NCI-H1436 treated with DMSO at 0.1 percent for 48 hours (cell line): ENCODE measurements at places on chromosomes 1 and 21.

GRCh38 chr1:206133751-206134415 is 16.7 kb upstream of the AVPR1B start:
- no peak for DNase-seq

DNA sequence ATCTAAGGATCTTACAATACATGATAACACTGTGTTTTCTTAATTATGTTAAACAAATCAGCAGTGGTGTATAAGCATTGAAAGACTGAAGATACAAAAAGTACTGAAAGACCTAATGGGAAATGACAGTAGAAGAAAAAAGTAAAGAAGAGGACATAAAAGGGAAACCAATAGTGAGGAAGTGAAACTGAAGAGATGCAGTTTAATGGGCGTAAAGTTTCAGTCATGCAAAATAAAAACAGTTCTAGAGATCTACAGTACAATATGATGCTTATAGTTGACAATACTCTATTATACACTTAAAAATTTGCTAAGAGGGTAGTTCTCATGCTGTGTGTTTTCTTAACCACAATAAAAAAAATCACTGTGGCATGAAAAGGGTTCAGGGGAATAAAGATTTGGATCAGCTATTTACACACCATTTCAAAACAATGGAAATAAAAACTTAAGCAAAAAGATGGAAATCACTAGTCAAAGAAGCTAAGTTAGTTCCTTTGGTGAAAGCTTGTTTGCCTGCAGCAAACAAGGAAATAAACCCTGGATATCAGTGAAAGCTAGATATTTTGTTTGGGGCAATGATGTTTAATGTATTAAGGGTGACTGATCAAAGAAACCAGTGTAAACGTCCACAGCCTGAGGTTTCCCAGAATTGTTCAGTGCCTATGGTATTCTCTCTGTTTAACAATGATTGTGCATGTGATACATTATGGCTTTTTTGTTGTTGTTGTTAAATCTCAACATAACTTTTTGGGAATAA is 1160.8 kb upstream of the ADGRL2 start:
- DNase-seq: no peak

DNA sequence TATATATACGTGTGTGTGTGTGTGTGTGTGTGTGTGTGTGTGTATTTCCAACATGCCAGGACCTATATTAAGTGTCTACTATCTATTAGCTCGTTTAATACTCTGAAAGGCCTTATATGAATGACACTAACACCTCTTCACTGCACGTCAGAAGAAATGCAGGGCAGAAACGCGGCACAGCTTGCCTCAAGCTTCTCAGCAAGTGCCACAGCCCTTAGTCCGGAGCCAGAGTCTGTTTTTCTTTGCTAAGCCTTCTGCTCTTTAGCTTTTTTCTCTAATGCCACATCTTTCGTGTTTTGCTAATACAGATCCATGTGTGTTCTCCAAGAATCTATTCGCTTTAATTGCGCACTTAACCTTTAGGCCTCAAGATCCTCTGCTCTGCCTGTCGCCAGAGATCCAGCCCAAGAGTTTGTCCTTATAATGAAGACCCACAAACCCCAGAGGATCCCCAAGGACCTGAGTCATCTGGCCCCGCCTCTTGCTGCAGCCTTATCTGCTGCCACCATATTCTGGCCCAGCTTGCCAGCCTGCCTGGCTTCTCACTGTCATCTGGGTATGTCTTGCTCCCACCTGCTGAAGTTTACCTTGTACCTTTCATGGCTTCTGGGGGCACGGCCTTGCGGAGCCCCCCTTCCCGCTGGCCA is 2.0 kb upstream of the TRIM58 start:
- DNase-seq: no peak

DNA sequence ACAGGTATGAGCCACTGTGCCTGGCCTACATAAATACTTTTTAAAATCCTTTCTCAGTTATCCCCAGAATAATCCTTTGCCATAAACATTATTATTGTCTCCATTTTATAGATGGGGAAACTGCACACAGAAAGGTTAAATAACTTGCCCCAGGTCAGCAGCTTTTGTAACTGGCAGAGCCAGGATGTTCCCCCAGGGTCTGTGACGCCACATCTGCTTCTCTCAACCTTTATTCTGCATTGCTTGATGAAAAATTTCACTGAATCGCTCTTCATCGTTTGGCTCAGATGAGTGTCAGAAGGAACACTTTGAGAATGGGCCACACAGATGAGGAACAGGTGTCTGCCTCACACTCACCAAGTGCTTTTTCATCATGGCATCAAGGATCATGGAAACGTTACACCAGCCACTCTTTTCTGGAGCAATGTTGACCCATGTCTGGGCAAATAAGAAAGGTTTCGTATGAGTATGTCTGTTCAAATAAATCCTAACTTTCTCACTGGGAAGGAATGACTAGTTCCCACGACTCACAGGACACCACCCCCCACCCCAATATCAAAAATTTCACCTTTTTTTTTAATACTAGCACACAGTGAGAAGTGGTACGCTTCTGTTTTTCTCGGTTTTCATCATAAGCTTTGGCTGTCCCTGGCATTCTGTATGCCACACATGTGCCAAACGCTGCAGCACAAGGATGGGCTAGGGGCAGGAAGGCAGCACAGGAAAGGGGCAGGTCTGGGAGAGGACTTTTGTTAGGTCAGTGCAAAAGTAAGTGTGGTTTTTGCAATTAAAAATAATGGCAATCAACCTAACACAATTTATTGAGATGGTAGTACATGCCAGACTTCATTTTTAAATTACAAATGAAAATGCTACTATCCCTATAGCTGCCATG is 9.0 kb upstream of the PTGFRN start:
- no peak for DNase-seq

DNA sequence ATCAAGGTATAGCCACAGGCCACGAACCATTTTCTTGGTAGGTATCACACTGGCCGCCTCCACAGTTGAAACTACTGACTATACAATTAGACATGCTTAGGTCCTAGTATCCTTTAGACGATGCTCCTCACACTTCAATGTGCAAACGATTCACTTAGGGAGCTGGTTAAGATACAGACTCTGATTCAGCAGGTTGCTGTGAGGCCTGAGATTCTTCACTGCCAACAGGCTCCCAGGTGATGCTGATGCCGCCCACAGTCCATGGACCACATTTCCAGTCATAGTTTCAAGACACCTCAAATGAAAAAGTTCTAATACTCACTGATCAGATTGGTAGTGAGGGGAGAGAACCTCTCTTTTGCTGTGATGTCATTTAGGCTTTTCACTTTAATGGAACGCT is 6.8 kb downstream of the ATP5PO start:
- no peak for DNase-seq

- no peak for DNase-seq
These were observed 75.9 kb downstream of the NOS1AP start for GRCh38 chr1:162145280-162145965.

DNA sequence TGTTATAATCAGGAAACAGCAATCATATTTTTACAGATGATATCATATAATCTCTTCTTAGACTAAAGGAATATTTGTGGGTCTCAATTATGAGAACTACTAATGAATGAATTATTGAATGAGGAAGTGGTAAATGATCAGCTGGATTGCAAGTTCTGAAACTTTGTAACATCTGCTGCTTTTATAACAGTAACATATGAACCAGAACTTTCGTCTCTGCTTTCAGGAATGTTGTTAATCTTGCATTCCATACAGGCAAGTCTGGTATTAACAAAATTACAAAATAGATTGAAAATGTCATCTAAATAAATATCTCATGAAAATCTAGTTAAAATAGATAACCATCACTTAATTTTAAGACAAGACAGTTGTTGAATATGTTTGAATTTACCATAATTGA is 110.5 kb upstream of the COL11A1 start:
- no peak for DNase-seq

- no peak for DNase-seq
These were observed 13.8 kb downstream of the RGS5 start for GRCh38 chr1:163188947-163189346.

DNA sequence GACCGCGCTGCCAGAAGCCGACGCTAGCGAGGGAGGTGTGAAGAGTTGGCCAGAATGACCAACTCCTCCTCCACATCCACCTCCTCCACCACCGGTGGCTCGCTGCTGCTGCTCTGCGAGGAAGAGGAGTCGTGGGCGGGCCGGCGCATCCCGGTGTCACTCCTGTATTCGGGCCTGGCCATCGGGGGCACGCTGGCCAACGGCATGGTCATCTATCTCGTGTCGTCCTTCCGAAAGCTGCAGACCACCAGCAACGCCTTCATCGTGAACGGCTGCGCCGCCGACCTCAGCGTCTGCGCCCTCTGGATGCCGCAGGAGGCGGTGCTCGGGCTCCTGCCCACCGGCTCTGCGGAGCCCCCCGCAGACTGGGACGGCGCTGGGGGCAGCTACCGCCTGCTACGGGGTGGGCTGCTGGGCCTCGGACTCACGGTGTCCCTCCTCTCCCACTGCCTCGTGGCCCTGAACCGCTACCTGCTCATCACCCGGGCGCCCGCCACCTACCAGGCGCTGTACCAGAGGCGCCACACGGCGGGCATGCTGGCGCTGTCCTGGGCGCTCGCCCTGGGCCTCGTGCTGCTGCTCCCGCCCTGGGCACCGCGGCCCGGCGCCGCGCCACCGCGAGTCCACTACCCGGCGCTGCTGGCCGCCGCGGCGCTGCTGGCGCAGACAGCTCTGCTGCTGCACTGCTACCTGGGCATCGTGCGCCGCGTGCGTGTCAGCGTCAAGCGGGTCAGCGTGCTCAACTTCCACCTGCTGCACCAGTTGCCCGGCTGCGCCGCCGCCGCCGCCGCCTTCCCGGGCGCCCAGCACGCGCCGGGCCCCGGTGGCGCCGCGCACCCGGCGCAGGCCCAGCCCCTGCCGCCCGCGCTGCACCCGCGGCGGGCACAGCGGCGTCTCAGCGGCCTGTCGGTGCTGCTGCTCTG is 1.2 kb downstream of the GPR88 start:
- DNase-seq: no peak

DNA sequence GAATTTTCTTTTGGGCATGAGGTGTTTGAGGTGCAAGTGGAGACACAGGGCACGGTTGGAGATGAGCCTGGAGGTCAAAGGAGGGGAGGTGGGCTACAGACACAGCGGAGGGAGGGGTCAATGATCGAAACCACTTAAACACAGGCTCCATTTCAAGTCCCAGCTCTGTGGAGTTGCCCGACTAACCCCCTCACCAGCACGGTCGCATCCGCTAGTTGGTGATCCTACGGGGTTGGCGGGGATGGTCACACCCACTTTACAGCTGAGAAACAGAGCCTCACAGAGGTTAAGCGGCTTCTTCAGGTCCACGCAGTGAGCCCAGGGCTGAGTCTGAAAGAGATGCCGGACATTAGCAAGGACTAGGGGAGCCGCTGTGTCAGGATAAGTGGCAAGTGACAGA is 60.1 kb upstream of the RUNX3 start:
- no peak for DNase-seq

DNA sequence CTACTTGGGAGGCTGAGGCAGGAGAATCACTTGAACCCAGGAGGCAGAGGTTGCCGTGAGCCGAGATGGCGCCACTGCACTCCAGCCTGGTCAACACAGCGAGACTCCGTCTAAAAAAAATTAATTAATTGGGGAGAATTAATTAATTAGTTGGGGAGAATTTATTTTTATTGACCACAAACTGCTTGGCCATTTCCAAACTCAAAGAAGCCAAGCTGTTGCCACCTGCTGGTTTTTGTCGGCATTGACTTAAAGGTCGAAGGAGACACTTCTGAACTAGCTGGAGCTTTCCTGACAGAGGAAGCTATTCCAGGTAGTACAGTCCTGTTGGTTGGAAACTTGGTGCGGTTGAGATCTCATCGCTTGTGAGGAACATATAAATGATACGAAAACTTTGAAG is 13.1 kb downstream of the MAP1LC3C start:
- DNase-seq: no peak

DNA sequence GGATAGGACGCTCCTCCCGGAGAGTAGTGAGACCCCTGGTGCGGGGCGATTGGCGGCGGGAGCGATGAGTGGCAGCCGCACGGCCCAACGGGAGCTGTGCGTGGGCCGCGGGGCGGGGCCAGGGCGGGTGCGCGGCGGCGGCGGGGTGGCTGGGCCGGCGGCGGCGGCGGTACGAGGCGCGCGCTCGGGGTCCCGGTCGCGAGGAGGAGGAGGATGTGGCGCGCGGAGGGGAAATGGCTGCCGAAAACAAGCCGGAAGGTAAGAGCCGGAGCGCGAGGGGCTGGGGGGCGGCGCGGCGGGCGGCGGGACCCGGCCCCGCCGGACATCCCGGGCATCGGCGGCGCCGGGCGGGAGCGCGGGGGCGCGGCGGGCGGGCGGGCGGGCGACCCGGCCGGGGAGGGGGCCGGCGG is at the start of gene CAMTA1:
Gene CAMTA1, plus strand, starts transcription at position 137 of the 410 bp plus-strand sequence. Its CDS starts 77 bp downstream, at position 214.
- no peak for DNase-seq

GRCh38 chr21:37916310-37917051 is at the start of gene KCNJ6:
TSS of gene KCNJ6 (minus strand) at chr21:37916457. CDS start at chr21:37840682, 75,775 bp downstream.
- no peak for DNase-seq

GRCh38 chr1:172733815-172734214 is 74.9 kb downstream of the FASLG start:
- no peak for DNase-seq

GRCh38 chr1:209405183-209405814 is 178.2 kb upstream of the CAMK1G start:
- DNase-seq: no peak

GRCh38 chr1:35481229-35481628 is 76.0 kb downstream of the KIAA0319L start:
- no peak for DNase-seq

- no peak for DNase-seq
These were observed 47.4 kb downstream of the PTPRC start for GRCh38 chr1:198686069-198686728.

- DNase-seq: no peak
These were observed 15.3 kb upstream of the FHAD1 start for GRCh38 chr1:15231714-15232201.

DNA sequence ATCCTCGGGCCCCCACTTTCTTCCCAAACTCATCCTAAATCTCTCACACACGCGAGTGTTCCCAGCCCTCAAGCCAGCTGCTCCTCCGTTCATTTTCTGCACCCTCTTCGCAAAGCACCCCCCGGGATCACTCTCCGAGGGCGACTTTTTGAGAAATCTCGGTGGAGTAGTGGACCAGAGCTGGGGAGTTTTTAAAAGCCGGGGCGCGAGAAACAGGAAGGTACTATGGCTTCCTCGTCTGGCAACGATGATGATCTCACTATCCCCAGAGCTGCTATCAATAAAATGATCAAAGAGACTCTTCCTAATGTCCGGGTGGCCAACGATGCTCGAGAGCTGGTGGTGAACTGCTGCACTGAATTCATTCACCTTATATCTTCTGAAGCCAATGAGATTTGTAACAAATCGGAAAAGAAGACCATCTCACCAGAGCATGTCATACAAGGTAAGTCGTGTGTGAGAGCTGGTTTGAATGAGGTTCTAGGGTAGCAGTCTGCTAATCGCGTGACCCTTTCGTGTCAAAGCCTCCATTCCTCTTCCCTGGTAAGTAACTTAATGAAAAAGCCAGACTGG is 800 bp downstream of the DR1 start:
- DNase-seq: no peak

GRCh38 chr1:165592945-165593823 is 37.9 kb upstream of the MGST3 start:
- DNase-seq: peak; percentile 5
